ENCODE measurements at places on chromosomes 12 and 14.

DNA sequence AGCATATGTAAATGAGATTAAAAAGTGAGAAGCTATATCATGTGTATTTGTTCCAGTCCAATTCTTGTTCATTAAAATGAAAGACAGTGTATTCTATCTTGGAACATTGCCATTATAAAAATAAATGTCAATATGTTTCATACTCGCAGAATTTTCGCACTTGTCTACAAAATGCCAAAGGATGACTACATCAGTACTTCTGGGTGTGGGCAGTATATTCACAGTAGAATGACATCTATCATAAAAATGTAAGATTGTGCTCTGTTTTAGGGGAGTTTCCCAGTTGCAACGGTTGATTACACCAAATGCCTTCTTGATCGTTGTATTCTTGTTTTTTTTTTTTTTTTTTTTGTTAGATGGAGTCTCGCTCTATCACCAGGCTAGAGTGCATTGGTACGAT, 292.3 kb upstream of the E2F7 start:
- DNase-seq = no peak

DNA sequence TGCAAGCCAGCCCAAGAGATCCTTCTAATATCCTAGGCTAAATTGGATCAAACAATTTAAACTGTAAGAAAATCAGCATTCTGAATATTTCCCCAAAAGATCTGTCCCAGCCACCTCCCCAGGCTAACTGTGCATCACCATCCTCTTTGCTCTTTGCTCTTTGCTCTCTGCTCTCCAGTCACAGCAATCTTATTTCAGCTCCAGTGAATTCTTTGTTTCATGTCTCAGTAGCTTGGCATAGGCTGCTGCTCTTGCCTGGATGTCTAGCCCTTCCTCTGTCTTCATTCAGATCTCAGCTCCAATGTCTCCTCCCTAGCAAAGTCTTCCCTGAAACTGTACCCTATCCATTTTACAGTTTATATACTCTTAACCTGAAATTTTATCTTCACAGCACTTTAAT, 399.8 kb upstream of the USP15 start:
- no peak for DNase-seq

DNA sequence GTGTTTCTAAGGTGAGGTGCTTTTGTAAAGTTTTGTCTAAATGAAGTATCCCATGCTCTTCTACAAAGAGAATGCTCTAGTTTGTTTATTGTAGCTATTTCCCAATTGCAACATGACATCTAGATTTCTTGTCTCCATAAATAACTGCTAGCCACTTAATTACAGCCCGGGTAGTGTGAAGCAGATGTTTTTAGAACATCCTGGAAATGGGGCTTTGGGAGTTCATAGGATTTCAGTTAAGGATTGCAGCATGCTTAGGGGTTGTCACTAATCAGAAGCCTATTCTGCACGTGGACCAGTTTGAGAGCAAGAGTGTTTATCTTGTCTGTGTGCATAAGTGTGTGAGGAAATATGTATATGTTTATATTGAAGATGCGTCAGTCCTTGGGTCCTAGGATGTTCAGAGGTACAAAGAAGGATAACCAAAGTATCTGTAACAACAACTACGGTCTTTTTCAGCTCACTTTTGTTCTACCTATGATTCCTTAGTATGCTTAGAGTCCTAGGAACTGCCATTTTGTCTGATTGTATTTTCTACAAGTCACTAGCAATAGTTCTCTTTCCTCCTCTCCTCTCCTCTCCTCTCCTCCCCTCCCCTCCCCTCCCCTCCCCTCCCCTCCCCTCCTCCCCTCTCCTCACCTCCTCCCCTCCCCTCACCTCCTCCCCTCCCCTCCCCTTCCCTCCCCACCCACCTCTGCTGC, 135.3 kb downstream of the ACSS3 start:
- DNase-seq = no peak

DNA sequence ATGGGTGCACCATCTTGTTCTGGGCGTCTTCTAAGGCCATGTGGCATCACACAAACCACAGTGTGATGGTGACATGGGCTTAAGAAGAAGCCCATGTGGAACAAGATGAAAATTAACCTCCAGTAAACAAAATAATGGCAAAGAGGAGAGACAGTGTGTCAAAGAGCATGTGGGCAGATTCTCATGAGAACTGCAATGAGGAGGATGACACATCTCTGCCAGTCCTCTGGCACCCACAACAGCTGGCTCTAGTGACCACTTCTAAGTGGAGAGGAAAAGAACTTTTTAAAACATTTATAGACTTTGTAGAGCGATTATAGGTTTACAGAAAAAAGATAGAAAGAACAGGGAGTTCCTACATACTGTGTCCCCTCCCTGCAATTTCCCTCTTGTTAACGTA, 401.4 kb downstream of the ATP23 start:
- DNase-seq = no peak

DNA sequence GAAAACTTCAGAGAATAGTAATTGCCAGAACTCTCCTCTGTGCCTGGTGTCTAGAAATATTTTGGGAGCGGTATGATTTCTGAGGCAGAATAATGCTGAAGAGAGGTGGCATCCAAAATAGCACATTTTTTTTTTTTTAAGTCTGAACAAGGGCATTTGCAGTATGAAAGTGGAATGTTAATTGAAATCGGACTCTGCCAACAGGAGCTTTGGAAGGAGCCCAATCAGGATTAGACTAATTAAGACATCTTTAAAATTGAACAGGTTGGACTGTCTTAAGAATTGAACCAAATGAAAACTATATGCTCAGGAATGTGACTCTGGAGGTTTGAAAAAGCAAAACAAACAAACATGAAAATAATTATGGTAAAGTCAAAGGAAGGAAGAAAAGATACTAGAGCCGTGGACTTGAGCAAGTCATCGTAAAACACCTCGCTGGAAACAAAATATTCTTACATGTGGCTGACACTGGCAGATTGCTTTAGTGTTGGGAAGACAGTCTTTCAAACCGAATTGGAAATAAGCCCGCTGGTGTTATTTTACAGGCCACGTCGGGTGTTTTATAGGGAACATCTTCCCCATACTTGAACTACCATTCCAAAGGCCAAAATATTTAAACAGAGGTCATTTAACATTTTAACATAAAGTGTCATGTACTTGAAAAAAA, 436.3 kb downstream of the VRK1 start:
- DNase-seq = no peak

GRCh38 chr14:70821584-70822529, 12.5 kb upstream of the MAP3K9 start:
- DNase-seq = peak; percentile 42

DNA sequence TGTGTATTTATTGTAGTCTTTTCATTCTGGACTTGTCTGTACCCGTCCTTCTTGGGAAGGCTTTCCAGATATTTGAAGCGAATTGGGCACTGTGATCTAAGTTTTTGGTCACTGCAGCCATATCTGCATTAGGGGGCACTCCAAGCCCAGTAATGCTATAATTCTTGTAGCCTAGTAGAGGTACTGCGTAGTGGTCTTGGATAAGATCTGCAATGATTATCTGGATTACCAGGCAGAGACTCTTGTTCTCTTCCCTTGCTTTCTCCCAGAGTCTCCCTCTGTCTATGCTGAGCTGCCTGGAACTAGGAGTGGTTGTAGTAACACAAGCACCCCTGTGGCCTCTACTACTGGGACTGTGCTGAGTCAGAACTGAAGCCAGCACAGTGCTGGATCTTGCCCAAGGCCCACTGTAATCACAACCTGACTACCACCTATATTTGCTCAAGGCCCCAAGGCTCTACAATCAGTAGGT, 30.0 kb downstream of the SLC38A2 start:
- DNase-seq = no peak

GRCh38 chr12:59194794-59195193, 274.5 kb upstream of the LRIG3 start:
- DNase-seq = no peak

DNA sequence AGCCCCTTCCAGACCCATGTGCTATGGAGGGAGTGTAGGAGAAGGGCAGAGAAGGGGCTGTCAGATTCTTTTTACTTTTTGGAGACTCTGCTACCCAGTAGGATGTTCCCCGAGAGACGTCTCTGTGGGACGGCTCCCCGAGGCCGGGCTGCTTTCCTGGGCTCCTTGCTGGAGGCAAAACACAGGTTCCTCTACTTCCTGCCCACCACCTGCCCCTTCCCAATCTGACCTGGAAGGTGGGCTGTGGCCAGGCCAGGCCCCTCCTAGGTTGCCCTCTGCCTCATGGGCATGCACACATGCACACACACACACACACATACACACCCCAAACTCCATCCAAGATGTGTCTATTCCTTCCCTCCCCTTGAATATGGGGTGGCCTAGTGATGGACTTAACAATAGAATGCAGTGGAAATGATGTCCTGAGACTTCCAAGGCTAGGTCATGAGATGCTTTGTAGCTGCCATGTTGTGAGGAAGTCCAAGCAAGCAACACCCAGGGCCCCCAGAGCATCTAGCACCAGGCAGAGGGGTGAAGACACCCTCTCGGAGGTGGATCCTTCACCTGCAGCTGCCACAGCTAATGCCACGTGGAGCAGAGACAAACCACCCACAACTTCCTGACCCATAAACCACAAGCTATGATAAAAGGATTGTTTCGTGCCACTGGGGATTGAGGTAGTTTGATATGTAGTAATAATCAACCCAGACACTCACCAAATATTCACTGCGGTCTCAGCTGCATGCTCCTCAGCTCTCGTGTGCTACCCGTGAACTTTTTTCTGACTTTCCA, 1.6 kb upstream of the ASB2 start:
- no peak for DNase-seq

GRCh38 chr12:122560138-122560537, 33.1 kb downstream of the KNTC1 start:
- no peak for DNase-seq

GRCh38 chr12:2609020-2609419, 185.8 kb upstream of the FKBP4 start:
- no peak for DNase-seq

GRCh38 chr12:31603546-31604009, 12.6 kb upstream of the DENND5B start:
- DNase-seq = no peak

- peak; percentile 83 for DNase-seq
Observed at GRCh38 chr12:122097927-122098756, 19.6 kb downstream of the MLXIP start.

DNA sequence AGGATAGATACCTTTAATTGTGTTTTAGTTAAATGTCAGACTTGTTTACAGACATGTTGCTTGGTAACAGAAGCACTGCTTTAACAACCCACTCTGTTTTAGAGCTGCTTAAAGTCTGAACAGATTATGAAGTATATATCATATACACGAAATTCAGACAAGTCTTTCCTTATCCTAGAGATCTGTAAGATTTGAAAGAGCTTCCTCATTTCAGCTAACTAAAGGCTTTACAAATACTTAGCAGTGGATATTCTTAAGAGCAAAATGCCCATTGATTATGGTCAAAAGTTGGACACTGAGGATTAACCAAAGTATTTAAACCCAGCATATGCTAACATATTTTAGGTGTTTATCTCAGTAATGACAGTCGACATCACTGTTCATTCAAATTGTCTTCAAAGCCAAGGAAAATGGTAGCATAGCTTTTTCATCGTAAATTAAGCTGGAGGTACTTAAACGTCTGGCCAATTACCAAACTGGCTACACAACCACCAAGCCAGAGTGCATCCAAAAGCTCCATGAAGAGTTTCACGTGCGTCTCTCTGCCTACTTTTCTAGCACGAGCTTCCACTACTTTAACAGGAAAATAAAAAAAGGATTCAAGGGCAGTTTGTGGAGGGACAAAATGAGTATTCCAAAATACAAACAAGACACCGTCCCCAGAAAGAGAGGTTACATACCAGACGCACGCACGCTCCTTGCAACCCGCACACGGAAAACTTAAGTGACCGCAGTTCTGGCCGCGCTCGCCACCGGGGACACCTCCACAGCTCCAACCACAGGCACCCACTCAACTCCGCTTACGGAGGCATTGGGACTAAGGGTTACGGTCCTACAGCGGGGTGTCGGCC, 565 bp downstream of the CEP83 start:
- peak; percentile 35 for DNase-seq

GRCh38 chr14:85444635-85445034, 85.3 kb upstream of the FLRT2 start:
- DNase-seq = peak; percentile 99

GRCh38 chr14:105426416-105427130, 6.9 kb downstream of the MTA1 start:
- DNase-seq = no peak

- DNase-seq = no peak
Observed at GRCh38 chr14:99955826-99956455, 109.3 kb upstream of the EVL start.

- DNase-seq = no peak
Observed at GRCh38 chr12:124923905-124924734, 9.7 kb upstream of the UBC start.

GRCh38 chr12:109518820-109519665, 41.6 kb downstream of the UBE3B start:
- DNase-seq = peak; percentile 75

GRCh38 chr14:104367866-104368750, 211.5 kb upstream of the C14orf180 start:
- peak; percentile 100 for DNase-seq

DNA sequence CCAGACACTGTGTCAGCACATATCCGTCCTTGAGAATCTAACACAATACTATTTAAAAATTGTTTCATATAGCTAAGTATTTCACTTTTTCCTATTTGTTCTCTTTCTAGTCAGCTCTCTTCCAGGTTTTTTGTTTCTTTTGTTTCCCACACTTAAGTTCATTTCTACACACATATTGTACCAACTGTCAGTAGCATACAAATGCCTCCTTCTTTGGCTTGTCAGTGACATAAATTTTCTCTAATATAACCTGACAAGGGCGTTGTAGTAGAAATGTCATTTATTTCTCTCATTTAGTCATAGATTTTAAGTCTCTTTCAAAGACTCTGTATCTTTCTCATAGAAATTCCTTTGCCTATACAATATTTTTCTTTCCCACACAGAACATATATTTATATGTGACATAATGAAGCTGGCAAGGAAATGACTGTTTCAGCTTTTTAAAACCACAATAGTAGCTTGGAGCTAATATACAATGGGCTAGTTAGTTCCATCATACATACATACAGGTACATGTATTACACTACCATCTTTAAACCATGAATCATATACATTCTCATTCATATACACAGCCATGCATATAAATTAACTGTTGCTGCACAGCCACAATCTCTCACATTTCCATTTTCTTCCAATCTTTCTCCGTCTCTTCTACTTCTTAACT, 42.3 kb upstream of the EPS8 start:
- DNase-seq = no peak

DNA sequence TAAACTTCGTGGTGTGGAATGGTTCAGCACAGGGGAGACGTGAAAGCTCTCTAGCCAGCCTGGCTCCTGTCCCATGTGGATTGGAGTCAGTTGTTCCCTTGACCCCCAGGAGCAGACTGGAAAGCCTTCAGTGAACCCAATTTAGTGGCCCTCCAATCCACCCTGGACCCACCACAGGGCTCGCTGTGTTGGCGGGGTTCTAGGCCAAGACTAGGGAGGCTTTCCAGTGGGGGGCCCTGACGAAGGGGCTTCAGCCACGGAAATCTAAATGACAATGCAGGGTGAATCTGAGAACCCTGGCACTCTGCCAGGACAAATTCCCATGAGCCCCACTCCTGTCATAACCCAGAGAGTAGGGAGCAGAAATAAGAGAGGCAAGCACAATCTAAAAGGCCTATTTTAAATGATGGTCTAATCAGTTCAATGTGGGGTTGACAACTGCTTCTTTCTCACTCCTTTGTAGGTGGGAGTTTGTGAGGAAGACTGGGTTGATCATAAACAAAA, 110.8 kb downstream of the SLC35F4 start:
- DNase-seq = no peak

All from DMS79 treated with DMSO at 0.1 percent for 48 hours (cell line).